ENCODE measurements at places on chromosomes 13 and 19.
A peak's percentile ranks its signal among the peaks of the same experiment; 100 is the strongest.

GRCh38 chr13:45695198-45695730 is 6.9 kb upstream of the CBY2 start:
- DNase-seq = no peak

GRCh38 chr13:107994137-107994536 is 221.2 kb downstream of the LIG4 start:
- DNase-seq = no peak

GRCh38 chr19:43605875-43606568 is 5.9 kb upstream of the SRRM5 start:
- no peak for DNase-seq

- peak; percentile 63 for DNase-seq
Observed at GRCh38 chr13:80131204-80131603, 209.7 kb downstream of the SPRY2 start.

DNA sequence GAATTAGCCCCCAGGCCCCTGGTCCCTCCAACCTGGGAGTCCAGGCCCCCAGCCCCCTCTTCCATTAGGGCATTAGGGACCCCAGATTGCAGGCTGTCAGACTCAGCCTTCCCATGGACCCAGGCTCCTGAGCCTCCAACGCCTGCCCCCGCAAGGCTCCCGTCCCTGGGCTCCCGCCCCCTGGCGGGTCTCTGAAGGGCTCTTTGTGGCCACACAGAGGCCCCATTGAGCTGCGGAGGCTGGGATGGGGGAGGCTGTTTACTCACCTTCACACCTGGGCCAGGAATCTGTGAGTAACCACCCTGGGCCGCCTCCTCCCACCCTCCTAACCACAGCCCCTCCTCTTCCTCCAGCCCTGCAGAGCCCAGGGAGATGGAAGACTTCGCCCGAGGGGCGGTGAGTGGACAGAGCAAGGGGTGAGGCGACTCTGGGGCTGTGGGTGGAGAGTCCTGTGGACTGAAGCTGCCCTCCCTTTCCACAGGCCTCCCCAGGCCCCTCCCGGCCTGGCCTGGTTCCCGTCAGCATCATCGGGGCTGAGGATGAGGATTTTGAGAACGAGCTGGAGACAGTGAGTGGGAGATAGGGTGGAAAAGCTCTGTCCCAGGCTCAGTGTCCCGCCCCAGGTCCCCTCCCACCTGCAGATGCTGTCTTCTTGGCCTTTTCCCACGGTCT is 4.9 kb downstream of the ARHGEF1 start:
- DNase-seq = no peak

DNA sequence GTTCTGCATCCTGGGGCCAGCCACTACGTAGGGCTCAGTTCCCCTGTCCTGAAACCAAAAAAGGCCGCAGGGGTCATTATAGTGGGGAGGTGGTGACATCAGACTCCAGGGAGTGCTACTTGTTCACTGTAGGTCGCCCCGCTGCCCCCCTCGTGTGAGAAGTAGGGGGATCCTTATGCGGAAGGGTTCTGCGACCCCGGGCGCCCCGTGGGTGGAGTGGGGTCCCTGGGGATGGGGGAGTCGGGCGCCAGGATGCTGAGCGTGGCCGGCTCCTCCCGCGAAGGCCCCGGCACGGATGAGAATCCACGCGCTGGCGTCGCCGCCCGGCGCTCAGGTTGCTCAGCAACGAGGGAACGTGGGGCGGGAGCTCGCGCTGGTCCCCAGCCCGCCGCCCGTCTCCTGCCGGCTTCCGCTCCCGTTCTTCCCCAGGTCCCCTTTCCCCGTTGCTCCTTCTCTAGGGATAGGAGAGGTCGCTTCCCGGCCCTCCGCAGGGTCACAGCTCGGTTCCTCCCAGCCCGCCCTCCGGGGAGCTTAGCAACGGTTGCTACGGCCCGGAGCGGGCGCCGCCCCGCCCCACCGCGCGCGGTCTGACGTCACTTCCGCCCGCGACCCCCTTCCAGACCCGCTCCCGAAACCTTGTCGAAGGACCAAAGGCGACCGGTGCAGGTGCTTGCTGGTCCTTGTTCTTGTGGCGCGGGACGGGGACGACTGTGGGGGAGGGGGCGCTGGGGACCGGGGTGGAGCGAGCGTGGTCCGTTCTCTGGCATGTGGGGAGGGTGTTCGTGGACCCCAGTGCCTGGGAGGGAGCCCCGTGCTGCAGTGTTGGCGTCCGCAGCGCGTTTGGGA is at the start of gene NAT14:
Gene NAT14, plus strand, starts transcription at position 596 of the 846 bp plus-strand sequence. CDS start 521 bp downstream, outside the sequence.
- no peak for DNase-seq

DNA sequence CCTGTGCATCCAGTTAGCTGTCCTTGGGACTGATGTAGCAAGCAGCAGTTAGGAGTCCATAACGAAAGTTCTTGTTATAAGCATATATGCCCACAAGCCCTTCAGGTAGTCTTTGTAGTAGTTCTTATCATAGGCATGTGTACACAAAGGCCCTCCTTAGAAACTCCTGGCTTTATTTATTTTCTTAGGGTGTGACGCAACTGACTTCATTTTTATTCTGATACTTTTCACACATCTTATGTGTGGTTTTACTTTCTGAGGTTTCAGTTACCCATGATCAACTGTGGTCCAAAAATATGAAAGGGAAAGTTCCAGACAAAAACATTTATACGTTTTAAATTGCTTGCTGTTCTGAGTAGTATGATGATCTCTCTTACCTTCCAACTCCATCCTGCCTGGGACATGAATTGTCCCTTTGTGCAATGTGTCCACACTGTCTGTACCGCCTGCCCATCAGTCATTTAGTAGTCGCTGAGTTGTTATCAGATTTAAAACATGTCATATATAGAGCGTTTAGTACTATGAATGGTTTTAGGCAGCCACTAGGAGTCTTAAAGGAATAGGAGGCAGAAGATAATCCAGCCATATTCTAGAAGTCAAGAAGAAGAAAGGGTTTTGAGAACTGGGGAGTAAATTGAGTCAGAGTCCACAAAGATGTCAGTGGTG is 19.4 kb downstream of the GPC5 start:
- DNase-seq = no peak

DNA sequence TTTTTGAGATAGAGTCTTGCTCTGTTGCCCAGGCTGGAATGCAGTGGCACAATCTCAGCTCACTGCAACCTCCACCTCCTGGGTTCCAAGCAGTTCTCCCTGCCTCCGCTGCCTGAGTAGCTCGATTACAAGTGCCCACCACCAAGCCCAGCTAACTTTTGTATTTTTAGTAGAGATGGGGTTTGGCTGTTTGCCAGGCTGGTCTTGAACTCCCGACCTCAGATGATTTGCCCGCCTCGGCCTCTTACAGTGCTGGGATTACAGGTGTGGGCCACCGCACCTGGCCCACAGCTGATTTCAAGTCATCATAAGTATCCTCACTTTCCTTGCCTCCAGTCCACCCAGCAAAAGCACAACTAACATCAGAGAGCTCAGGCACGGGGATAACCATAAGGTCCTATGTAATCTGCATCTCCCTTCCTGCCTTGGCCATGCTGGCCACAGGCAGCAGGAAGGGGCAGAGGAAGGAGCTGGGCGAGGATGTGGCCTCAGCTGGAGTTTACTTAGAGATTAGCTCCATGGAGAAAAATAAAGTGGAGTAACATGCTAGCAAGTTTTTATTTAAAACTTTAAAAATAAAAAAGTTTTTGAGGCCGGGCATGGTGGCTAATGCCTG is 22.9 kb upstream of the ADGRE1 start:
- no peak for DNase-seq

GRCh38 chr13:108533842-108534241 is 95.6 kb upstream of the MYO16 start:
- no peak for DNase-seq

DNA sequence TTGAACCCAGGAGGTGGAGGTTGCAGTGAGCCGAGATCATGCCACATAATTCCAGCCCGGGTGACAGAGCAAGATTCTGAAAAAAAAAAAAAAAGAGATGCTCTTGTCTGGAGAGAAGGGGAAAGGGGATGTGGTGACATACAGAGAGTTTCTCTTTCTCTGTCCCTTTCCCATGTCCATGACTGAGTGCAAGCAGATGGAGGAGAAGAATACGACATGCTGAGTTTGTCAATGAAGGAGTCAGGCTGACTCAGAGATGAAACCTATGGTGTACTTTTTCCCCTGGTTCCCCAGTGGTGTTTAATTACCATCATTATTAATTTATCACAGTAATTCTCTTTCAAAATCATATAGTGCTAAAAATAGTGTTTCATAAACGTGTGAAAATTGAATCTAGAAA is 448.8 kb downstream of the FOXO1 start:
- no peak for DNase-seq

GRCh38 chr19:2083174-2083854 is 12.8 kb downstream of the MOB3A start:
- no peak for DNase-seq

DNA sequence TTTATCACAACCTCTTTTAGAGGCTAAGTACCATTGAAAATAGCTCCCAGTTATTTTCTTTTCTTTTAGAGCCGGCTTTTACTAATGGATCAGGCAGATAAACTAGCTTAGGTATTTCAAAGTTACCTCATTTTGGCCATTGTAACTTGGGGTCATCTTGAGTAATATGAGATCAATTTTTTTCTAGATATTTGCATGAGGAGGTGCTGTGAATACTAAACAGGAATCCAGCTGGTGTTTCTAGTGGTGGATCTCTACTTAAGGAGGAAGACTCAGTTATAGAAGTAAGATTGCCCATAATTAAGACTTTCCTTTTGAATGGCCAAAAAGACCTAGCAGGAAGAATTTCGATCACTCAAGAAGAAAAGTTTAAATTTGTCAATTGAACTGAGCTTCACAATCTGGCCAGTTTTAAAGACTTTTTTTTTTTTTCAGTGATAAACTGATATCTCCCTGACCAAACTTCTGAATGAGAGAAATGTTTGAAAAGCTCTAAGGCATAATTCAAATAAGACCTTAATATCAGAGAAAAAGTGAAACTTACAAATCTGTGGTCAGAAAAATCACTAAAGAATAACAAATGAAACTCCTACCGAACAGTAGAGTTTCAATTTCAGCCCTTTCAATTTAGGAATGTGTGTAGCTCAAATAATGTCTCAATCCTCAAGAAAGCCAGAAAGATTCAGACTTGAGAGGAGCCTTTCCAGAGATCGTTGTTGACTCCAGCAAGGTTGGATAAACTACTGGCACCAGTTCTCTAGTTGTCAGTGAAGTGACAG is 11.6 kb upstream of the NAA16 start:
- DNase-seq = no peak

- DNase-seq = no peak
Observed at GRCh38 chr13:49042476-49042875, 66.8 kb downstream of the FNDC3A start.

DNA sequence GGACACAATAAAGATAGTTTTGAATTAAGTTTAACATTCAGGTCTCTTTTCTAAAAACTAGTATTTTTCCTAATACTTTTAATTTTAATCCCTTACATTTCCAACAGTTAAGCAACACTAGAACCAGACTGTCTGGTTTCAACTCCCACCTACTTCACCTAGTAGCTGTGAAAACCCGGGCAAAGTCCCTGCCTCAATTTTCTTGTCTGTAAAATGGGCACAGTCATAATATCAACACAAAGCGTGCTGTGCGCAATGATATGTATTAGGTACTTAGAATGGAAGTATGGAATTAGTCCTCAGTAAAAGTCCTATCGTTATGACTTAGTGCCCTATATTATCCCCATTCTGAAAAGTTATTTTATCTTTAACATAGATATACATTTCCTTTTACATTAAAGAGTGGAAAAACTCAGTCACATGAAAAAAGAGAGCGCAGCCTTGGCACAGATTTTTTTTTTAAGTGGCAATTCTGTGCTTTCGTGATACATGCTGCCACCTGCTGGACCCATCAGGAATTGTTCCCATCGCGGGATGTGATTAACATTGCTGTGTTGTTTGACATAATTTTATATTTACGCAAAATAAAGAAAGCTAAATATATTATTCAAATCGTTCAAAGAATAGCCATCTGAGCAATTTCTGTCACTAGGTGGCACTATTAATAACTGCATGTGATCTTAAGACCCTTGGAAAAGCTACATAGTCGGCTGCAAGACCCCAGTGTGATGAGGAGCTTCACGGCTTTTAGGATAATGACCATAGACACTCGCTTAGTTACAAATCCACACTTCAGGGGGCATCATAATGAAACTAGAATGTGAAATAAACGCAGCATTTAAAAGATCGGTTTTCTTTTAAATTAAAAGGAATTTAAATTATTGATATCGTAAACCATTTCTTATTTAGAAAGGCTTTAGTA is 59.9 kb downstream of the LIG4 start:
- peak; percentile 26 for DNase-seq

- DNase-seq = no peak
Observed at GRCh38 chr19:12247644-12248222, 47.0 kb downstream of the ZNF44 start.

DNA sequence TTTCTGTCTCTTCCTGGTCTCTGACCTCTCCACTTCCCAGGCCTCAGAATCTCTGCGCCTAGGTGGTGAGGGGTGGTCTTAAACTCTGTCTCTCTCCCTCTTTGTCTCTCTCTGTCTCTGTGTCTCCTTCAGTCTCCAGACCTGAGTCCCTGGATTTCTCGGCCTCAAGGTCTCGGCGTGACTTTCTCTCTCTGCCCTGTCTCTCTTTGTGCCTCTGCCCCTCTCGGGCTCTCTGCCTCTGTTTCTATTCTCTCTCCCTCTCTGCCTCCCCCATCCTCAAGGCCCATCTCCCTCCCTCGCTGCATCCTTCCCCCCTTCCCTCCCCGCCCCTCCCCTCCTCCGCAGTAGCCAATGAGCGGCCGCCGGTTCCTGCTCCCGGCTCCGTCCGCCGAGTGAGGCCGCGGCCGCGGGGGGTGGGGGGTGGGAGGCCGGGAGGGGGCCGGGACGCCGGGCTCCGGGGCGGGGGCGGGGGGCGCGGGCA is at the start of gene CACNG7:
Gene CACNG7, plus strand, starts transcription at position 344 of the 481 bp plus-strand sequence. CDS start 3,554 bp downstream, outside the sequence.
- DNase-seq = no peak

GRCh38 chr19:39372941-39373340 is 18.0 kb downstream of the PAF1 start:
- no peak for DNase-seq

DNA sequence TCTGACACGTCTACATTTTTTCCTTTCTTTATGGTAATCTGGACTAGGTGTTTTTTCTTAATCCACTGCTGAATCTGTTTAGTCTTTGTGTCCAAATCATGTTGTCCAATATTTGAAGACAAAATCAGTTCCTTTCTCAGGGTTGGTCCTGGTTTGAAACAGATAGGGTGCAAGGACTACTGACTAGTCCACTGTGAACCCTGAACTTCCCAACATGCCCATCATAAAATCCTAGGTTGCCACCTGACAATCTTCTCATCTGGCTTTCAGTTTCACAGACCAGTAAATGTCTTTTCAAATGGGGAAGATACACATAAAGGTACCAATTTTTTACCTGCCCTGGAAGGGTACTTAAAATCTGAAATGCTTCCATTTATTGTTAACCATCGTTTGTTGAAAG is 12.7 kb downstream of the GTF3A start:
- DNase-seq = no peak

Measured in left renal cortex interstitium (tissue), 4 donors.